Stimulated activated CD8-positive, alpha-beta memory T cell treated with anti-CD3 and anti-CD28 coated beads, Interleukin-15, amount 100 ng/mL, for 24 hours (primary cell): ENCODE measurements at places on chromosomes 7 and 10.

- DNase-seq = no peak
These were observed 181.9 kb downstream of the CYP26A1 start for GRCh38 chr10:93255546-93255945.

- no peak for DNase-seq
These were observed 1.5 kb downstream of the CALHM1 start for GRCh38 chr10:103457176-103457712.

GRCh38 chr7:8255680-8256655 is 6.0 kb downstream of the ICA1 start:
- DNase-seq = no peak

GRCh38 chr7:16524332-16524731 is 2.3 kb upstream of the LRRC72 start:
- no peak for DNase-seq

DNA sequence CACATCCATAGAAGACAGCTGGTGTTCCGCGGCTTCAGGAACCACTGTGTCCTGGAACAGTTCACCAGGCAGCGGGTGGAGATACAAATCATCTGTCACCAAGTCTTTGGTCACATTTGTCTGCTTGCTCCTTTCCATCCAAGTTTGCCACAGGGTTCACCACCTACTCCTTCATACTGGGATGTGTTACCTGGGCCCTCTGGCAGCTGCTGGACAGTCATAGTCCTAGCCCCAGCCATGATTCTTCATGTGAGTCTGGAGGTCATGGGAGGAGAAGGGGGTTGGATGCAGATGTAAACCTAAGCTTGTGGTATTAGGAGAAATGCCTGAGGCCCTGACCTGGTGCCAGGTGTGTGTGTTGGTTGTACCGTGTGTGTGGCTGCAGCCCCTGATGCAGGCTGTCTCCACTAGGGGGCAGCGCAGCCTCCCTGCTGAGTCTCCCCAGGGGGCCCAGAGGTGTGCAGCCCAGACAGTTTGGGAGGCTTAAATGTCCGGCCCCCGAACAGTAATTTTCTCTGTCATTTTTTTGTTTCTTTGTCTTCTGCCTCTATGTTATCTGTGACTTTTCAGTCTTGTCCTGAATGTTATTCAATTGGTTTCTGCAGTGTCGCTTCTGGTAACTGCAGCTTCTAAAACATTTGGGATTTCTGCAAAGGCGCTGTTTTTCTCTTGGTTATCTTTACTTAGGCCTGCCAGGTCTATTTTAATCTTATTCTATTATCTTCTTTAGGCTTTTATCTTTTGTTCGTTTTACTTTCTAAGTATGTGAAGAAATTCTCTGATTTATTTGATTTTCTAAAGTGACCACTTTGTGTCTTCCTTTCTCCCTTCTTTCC is 14.8 kb downstream of the NPS start:
- DNase-seq = peak; percentile 2

DNA sequence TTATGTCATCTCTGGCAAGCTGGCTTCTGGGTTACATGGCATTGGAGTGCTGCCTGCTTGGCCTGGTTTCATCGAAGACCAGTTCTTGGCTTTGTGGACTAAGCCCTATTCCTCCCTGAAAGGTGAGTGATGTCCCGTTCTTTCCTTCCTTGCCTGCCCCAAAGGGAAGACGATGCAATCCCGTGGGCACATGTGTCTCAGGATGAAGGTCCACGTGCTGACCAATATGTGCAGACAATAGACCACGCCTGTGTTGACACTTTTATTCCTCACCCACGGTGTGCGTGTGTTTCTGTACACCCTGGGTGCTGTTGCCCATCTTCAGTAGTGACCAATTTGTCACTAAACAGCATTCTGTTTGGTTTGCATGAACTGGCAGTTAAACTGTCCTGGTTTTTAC is 28.6 kb upstream of the SHH start:
- no peak for DNase-seq

DNA sequence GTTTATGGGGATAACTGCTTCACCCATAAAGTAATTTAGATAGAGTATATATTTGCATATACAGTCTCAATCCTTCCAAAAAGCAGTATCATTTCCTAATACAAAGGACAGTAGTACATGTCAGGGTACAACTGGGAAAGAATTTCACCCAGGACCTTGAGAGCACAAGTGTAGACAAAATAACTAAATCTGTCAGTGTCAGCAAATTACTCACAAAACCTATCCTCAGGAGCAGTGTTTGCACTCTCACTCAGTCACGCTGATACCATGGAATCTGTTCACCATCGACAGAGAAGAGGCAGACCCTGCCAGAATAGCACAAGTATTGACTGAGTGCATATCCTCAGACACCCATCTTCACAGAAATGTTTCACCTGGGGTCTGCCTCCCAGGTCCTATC is 554.7 kb upstream of the PHF14 start:
- DNase-seq = no peak

- DNase-seq = no peak
These were observed 245.5 kb downstream of the REEP3 start for GRCh38 chr10:63766745-63767137.

DNA sequence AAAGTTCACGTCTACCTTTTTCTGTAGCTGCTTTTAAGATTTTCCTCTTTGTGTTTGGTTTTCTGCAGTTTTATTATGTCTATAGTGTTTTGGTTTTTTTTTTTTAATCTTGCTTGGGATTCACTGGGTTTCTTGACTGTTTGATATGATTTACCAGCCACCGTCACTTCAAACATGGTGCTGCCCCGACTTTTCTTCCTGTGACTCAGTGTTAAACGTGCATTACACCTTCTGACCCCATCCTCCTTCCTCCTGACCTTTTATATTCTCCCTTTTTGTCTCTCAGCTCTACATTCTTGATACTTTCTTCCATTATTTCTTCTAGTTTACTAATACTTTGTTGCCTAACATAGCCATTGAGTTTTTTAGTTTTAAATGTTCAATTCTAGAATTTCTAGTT is 61.5 kb downstream of the GNA12 start:
- no peak for DNase-seq
